ENCODE measurements at places on chromosomes 3 and 15. TPM values are rescaled to one million over a fixed set of nuclear protein-coding genes. Genes with fewer than 3 reads are reported as not detected.

Gene CKMT1B
- 0.72 TPM for total RNA-seq

Gene CKMT1A
- 1.2 TPM for total RNA-seq

Gene GUCA1C
- total RNA-seq, result not detected

Gene ADGRG7
- total RNA-seq, result not detected

Gene GALNT15
- 0.95 TPM for total RNA-seq

Gene FEZF2
- not detected for total RNA-seq

Data from astrocyte (in vitro differentiated cells and primary cell).